ENCODE measurements at places on chromosomes 13 and 19. TPM values are rescaled to one million over a fixed set of nuclear protein-coding genes. Genes with fewer than 3 reads are reported as not detected.

The FFAR3 gene
- not detected for total RNA-seq

The RAB20 gene
- 2.5 TPM for total RNA-seq

The SBNO2 gene
- total RNA-seq, result 22.2 TPM

The TJP3 gene
- 0.37 TPM for total RNA-seq

The METTL21C gene
- not detected for total RNA-seq
